ENCODE measurements at places on chromosomes 2 and 18. TPM values are rescaled to one million over a fixed set of nuclear protein-coding genes. Genes with fewer than 3 reads are reported as not detected.

GRCh38 chr18:7370802-7371201, 139.9 kb downstream of the LRRC30 start:
- H3K4me1 ChIP-seq = peaks cover 6% of the 10 kb centered on the region
- no peak for DNase-seq

DNA sequence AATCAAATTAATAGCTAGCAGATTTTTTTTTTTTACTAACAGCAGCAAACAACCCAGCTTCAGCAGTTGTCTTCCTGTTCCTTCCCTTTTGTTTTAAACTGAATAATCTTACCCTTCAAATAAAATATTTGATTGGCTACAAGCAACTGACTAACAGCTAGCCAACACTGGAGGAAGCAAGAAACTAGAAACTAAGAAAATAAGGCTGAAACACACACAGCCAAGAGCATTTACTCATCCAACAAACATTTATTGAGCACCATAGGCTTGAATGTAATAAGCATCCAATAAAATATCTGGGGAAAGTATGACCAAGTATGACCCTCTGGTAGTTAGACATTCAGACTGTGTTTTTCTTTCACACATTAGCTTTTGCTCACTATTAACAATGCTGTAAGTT, 189.2 kb downstream of the CD226 start:
- H3K36me3 ChIP-seq = no peaks in the 10 kb centered on the region
- H3K27me3 ChIP-seq = no peaks in the 10 kb centered on the region
- peak overlapping the region; percentile 96 for H3K27ac ChIP-seq
- peaks cover 30% of the 10 kb centered on the region for H3K4me1 ChIP-seq
- DNase-seq = peak; percentile 80

DNA sequence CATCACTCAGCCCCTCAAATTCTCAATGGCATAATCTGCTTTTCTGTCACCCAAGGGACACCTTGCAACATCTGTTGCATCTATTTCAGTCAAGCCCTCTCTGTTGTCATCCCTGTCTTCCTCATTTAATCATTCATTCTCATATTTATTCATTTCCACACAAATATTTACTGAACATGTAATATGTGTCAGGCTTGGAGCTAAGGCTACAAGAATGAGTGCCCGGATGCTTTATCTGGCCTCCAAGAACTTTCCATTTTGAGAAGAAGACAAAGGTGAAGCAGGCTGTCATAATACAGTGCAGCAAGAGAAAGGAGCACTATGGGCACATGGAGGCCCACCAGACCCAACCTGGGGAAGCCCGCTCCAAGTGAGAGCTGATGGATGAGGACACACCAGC, 15.6 kb downstream of the IL18RAP start:
- H3K27me3 ChIP-seq = no peaks in the 10 kb centered on the region
- H3K36me3 ChIP-seq = no peaks in the 10 kb centered on the region
- H3K27ac ChIP-seq = no peak overlapping the region
- DNase-seq = no peak
- H3K4me3 ChIP-seq = no peak overlapping the region
- peaks cover 5% of the 10 kb centered on the region for H3K4me1 ChIP-seq

- H3K36me3 ChIP-seq = no peaks in the 10 kb centered on the region
- H3K27me3 ChIP-seq = no peaks in the 10 kb centered on the region
- peak overlapping the region; percentile 37 for H3K4me3 ChIP-seq
- H3K4me1 ChIP-seq = peaks cover 45% of the 10 kb centered on the region
- peak overlapping the region; percentile 98 for H3K27ac ChIP-seq
Observed at GRCh38 chr18:54774981-54775665, 53.2 kb upstream of the RAB27B start.

- no peak overlapping the region for H3K4me3 ChIP-seq
- no peaks in the 10 kb centered on the region for H3K36me3 ChIP-seq
- no peak overlapping the region for H3K27ac ChIP-seq
- H3K27me3 ChIP-seq = no peaks in the 10 kb centered on the region
Observed at GRCh38 chr18:49565612-49566011, 3.8 kb downstream of the LIPG start.

- H3K4me3 ChIP-seq = no peak overlapping the region
- H3K36me3 ChIP-seq = no peaks in the 10 kb centered on the region
- H3K4me1 ChIP-seq = no peaks in the 10 kb centered on the region
- H3K27ac ChIP-seq = no peak overlapping the region
Observed at GRCh38 chr2:162277381-162277780, 34.1 kb upstream of the FAP start.

- H3K36me3 ChIP-seq = no peaks in the 10 kb centered on the region
- H3K4me3 ChIP-seq = no peak overlapping the region
- peaks cover 29% of the 10 kb centered on the region for H3K4me1 ChIP-seq
- H3K27ac ChIP-seq = no peak overlapping the region
- no peaks in the 10 kb centered on the region for H3K27me3 ChIP-seq
- no peak for DNase-seq
Observed at GRCh38 chr2:109134741-109135358, 5.8 kb downstream of the SH3RF3 start.

- no peak for DNase-seq
- H3K27me3 ChIP-seq = no peaks in the 10 kb centered on the region
- H3K4me3 ChIP-seq = no peak overlapping the region
Observed at GRCh38 chr18:58539659-58540380, 89.1 kb downstream of the ALPK2 start.

GRCh38 chr2:115183144-115183543, 740.7 kb downstream of the DPP10 start:
- H3K4me1 ChIP-seq = no peaks in the 10 kb centered on the region
- peaks cover 13% of the 10 kb centered on the region for H3K27me3 ChIP-seq
- no peak for DNase-seq
- H3K27ac ChIP-seq = no peak overlapping the region

DNA sequence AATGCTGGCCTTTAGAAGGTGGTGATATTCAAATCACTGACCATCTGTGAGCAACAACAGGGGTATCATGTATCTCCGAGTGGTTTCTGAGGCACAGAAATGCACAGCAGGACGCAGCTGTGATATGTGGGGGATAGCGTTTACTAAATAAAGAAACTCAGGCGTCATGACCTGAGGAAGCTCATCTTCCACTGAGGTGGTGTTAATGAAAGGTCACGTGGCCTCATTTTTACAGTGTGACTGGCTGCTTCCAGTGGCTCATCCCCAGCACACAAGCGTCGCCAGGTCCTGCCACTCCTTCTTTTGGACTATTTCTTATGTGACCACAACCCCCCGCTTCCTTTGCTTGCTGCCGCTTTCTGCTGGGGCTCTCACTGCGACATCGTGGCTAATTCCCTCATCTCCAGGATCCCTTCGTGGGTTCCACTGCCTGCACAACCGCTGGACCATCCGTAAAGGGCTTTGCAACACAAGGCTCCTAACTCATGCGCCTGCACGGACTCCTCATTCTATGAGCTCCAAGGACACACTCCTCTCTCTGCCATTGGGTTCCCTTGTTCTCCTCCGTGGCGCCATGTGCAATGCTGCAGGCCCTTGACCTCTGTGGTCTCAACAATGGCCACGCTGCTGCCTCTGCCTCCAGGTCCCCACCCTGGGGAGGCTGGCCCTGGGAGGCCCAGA, 109.3 kb downstream of the MBP start:
- no peak for DNase-seq
- H3K27me3 ChIP-seq = no peaks in the 10 kb centered on the region
- peaks cover 3% of the 10 kb centered on the region for H3K36me3 ChIP-seq
- no peak overlapping the region for H3K27ac ChIP-seq
- H3K4me3 ChIP-seq = no peak overlapping the region

DNA sequence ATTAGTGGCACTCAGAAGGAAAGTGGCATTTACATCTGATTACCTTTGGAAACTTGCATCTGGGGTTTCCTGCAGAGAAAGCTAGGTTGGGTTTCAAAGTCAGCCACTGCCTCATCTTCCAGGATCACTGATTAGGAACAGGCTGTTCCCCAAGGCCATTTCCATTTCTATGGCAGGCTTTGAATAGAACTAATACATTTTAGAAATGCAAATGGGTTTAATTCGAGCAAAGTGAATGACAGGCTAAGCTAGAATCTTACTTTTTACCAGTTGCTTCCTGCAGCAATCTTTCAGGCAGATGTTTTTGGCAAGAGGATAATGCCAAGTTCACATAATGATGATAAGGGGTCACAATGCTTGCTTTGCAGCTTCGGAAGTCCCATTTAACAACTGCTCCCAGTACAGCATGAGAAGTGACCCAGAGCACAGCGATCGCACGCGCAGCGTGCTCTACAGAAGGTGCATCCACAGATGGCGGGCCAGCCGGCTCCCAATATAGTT, 336.7 kb downstream of the LPIN1 start:
- H3K27me3 ChIP-seq = no peaks in the 10 kb centered on the region
- no peak overlapping the region for H3K4me3 ChIP-seq
- H3K36me3 ChIP-seq = no peaks in the 10 kb centered on the region
- DNase-seq = no peak

LRP2 gene
- not detected for total RNA-seq

COBLL1 gene
- 3.6 TPM for total RNA-seq

ERFE gene
- total RNA-seq = 7.4 TPM

C2orf80 gene
- total RNA-seq = not detected

STON1 gene
- 1.2 TPM for total RNA-seq

MC5R gene
- total RNA-seq = not detected

GKN2 gene
- total RNA-seq = not detected

Data from PC-3 (cell line).